Activated gamma-delta T cell treated with Interleukin-2 at 50 U/mL for 16 hours (primary cell): ENCODE measurements at places on chromosomes 7 and 10.

DNA sequence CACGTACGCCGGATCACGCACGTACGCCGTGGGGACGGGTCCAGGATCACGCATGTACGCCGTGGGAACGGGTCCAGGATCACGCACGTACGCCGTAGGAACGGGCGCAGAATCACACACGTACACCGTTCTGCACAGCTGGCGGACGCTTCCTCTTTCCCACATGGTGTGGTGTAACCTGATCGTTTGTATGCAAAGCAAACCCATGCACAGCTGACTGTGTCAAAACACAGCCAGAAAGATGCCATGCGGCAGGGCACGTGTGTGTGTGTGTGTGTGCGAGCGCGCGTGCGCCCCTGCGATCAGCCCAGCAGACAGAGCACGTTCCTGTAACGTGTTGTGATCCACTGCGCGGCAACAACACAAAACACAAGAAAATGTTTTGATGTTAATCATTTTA lies 573.6 kb downstream of the DNAJB6 start:
- no peak for DNase-seq

GRCh38 chr10:20648263-20648874 lies 248.7 kb downstream of the NEBL start:
- DNase-seq: no peak

- DNase-seq: no peak
Measured at GRCh38 chr10:48551861-48552591, 52.8 kb downstream of the ARHGAP22 start.

DNA sequence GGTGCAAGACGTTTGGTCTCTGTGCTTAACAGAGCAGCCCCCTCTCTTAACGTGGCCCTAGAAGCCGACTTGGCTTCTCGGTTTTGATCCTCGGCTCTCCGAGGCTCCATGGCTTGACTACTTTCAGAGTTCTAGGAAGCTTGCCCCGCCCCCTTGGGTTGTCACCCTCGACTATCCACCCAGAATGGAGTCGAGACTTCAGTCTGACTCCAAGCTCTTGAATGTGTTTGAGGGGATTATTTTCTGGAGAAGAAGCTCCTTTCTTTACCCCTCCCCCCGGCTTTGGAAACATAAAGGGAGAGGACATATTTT lies 448 bp downstream of the SEC24C start:
- DNase-seq: peak; percentile 33

- no peak for DNase-seq
Measured at GRCh38 chr7:140478246-140479061, 851 bp downstream of the MKRN1 start.

DNA sequence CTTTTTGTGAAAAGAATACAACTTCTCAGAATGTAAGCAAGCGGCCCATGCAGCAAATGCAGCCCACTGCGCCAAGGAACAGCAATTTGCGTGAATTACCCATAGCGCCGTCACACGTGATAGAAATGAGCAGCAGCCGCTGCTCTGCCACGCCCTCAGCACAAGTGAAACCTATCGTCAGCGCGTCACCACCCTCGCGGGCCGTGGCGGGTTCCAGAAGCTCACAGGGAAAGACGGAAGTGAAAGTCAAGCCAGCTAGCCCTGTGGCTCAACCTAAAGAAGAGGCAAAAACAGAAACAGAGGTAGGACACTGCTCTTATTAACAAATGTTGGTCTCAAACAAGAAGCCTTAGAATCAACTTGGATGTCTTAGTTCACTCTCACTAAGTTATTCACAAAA lies 70.5 kb downstream of the SHH start:
- DNase-seq: no peak

DNA sequence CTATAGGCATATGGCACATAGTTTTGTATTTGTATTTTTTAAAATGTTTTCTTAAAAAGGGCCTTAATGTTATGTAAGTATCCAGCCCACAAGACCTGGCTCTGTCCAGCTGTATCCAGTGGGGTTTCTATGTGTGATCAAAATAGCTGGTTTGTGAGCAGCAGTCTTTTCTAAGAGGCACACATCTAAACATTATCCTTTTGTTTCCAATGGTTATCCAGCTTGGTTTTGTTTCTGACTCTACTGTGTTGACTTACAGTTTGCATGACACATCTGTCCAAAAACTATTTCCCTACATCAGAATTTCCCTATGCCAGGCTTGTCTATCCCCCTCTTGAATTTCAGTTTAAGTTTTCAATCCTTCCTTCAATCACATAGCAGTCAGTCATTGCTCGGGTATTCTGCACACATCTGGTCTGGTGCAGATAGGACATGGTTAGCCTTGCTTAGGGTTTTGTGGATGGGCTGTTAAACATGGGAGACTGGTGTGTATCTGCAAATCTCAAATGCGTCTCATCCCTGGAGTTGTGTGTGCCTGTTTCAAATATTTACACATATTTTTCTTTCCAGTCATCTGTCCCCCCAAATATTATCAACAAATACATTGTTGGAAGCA lies 104.2 kb downstream of the SAMD9 start:
- DNase-seq: no peak

- no peak for DNase-seq
Measured at GRCh38 chr10:6070660-6071059, 8.5 kb upstream of the IL2RA start.

- no peak for DNase-seq
Measured at GRCh38 chr10:75530299-75530698, 98.9 kb downstream of the LRMDA start.

GRCh38 chr7:36898186-36898585 lies 173.9 kb upstream of the AOAH start:
- DNase-seq: no peak

DNA sequence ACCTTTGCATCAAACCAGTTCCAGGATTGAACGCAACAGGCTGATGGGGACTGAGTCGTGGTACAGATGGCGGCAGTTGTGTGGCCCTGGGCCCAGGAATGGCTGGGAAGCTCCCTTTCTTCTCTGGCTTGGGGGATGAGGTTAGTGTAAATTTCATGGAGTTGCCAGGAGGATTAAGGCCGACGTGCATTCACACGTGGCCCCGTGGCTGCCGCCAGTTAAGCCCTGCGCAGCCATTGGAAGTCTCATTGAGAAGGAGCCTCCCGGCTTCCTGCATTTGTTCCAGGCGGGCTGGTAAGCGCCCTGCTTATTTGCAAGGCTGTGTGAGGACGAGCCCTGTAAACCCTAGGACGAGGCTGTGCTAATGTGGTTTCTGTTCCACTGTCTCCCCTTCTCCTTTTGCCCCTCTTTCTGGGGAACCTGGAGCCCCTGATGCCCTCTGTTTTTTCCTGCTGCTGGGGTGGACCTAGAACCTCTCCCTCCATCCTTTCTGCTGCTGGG lies 174.7 kb upstream of the TNRC18 start:
- DNase-seq: no peak

GRCh38 chr7:91634485-91635177 lies 245.9 kb downstream of the MTERF1 start:
- no peak for DNase-seq

GRCh38 chr7:68394131-68394530 lies 1204.1 kb upstream of the AUTS2 start:
- no peak for DNase-seq

DNA sequence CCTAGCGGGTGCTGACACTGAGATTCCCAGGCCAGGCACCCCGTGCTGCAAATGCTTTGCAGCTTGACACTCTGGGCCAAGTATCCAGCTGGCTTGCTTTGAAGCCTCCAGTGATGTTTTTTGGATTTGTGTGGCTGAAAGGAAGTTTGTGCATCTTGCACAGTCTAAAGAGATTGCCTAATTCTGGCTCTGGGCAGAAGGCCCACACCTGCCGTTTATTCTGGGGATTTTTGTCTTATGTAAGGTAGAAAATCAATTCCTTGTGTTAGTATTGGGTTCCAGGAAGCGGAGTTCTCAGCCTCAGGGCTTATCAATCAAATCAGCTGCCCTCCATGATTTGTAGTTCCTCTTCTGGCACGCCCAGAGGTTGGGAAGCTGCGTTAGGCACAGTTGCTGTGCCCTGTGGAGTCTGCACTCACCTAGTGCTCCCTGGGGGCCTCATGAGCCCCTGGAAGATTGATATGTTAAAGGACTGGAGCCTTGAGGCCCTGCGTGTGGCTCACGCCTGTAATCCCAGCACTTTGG lies 8.4 kb upstream of the PURB start:
- DNase-seq: no peak

GRCh38 chr10:77398558-77398957 lies 239.1 kb downstream of the KCNMA1 start:
- no peak for DNase-seq

- DNase-seq: no peak
Measured at GRCh38 chr7:47776335-47776734, 171.9 kb downstream of the PKD1L1 start.

DNA sequence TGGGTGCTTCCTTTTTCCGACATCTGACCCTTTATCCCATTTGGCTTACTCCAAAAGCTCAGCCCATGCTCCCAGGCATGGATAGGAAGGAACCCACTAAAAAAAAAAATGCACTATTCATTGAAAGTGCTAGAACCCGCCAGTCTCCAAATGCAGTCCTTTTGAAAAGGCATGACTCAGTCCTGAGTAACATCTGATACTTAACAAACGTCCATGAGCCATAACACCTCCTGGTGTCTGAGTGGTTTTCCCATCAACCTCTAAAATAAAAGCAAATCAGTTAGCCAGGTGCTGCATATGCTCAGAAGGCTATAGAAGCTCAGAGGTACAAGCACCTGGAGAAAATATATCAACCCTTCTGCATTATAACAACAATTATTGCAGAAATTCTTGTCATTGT lies 45.0 kb upstream of the CACUL1 start:
- DNase-seq: no peak

DNA sequence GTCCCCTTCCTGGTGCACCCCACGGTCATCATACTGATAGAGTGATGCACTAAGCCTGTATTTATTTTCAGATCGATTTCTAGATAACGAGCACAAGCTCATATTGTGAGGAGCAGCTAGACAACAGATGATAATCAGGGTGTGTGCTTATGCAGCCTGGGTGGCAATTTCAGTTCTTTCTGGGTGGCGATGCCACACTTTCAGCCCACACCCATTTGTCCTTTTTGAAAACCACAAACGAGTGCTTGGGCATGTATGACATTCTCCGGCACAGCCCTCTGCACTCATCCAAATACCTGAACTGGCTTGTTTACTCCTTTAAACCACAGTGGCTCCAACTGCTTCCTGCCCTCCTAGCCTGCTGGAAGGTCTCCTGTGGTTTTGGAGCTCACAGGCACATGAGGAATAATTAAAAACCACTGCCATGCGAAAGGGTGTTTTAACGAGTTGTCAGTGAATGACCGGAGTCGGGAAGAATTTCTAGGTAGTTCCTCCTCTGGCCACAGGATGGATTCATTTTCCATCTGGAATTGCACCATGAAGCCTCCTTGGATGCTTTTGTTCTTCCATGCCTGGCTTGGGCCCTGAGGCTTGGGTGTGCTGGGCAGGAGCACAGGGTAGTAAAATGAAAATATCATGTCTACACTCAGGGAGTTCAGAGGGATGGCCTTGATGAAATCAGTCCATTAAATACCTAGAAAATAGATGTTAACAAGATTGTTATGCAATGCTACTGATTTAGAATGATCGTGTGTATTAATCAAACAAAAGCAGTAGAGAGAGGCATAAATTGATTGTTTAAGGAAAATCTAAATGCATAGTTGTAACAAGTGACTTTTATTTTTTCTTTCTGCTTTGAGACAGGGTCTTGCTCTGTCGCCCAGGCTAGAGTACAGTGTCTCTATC lies 52.4 kb upstream of the ITGB1 start:
- DNase-seq: no peak

DNA sequence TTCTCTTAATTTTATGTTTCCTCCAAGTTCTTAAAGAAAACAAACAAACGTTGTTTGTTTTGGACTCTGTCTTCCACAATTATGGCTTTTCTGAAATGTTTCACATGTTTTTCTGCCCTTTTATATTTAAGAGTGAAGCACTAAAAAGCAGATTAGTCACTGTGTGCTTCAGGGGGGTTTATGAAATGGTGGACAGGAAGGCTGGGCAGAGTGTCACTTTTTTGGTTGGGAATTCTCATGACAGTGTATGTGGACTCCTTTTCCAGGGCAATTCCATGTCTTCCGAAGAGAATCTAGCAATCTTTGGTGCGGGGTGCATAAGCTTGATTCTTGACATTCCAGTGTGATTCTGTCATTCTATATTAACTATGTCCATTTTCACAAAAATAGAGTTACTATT lies 669.4 kb downstream of the PARD3 start:
- no peak for DNase-seq

DNA sequence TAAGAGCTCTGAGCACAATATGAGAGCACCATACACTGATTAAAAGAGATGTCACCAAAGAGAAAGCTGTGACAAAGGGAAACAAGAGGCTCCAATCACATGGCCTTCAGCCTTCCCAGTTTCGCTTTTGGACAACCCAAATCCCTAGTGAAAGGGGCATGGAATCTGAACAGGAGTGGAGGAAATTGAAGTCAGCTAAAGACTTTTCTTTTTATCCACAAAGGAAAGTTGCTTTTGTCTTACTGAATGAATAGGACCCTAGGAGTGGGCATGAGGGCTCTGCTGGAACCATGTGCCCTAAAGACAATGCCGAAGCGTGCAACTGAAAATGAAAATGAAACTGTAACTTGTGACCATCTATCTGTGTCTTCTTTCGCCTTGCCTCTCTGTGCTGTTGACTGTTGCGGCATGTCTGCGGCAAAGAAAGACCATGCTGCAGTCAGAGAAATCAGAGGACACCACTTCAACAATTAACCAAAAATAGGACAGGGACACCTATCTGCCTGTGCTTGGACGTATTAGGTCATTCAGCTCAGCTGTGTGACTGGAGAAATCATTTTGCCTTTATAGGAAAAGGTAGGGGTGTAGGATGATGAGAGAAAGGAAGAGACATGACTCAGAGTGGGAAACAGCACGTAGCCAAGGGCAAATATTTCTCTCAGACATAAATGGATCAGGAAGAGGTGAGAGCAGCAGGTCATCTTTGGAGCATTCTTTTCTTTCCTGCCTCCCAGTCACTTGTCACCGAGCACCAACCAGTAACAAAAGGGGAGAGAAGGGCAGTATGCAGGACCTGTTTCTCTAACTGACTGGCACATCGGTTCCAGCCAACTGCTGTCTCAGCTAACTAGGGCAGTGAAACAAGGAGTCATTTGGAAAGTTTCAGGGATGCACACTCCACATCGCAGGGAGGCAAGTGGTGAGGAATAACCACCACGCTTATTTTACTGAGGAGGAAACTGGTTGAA lies 12.3 kb downstream of the CAV2 start:
- DNase-seq: no peak

GRCh38 chr7:117829450-117830117 lies 43.7 kb downstream of the CTTNBP2 start:
- DNase-seq: no peak

DNA sequence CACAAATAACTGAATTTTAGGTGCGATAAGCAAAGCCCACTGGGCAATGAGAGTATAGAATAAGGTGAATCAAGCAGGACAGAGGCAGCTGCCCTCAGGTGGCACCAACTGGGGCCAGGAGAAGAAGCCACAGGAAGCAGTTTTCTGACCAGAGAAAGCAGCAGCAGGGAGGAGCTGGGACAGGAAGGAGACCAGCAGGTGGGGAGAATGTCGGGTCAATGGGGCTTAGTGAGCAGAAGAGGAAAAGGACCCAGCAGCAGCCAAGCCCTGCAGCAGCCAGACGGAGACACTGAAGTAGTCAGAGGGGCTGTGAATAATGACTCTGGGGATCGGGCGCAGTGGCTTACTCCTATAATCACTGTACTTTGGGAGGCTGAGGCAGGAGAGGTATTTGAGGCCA lies 209.6 kb upstream of the SH2B2 start:
- no peak for DNase-seq
